ENCODE measurements at places on chromosomes 7 and 10. TPM values are rescaled to one million over a fixed set of nuclear protein-coding genes. Genes with fewer than 3 reads are reported as not detected.

TFR2 gene
- 0.38 TPM for total RNA-seq

KIAA1549 gene
- 0.11 TPM for total RNA-seq

PILRA gene
- total RNA-seq = 0.61 TPM

LRRC61 gene
- total RNA-seq = 13.9 TPM

DYNC1I1 gene
- 8.0 TPM for total RNA-seq

Data from esophagus squamous epithelium (tissue), 5 donors.